ENCODE measurements at places on chromosomes 7 and 10. TPM values are rescaled to one million over a fixed set of nuclear protein-coding genes. Genes with fewer than 3 reads are reported as not detected.

DNA sequence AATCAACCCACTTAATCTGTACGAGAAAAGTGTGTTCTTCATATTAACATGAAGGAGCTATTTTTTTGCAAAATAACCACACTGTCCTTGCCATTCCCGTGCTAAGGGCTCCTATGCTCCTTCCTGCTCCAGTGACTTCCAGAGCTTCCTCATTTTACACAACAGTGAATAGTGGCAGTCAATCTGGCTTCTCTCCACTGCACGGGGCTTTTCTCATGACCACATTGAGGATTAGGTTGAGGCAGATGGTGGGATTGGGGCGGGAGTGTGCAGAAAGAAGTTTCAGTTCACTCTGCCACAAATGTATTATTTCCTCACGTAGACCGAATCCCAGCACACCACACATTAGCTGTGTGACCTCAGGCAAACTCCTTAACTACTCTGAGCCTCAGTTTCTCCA is 235.1 kb downstream of the ARHGAP12 start:
- no peak for DNase-seq
- no peak overlapping the region for H3K27ac ChIP-seq
- no peaks in the 10 kb centered on the region for H3K36me3 ChIP-seq

The SLC13A4 gene
- total RNA-seq, result not detected

DNA sequence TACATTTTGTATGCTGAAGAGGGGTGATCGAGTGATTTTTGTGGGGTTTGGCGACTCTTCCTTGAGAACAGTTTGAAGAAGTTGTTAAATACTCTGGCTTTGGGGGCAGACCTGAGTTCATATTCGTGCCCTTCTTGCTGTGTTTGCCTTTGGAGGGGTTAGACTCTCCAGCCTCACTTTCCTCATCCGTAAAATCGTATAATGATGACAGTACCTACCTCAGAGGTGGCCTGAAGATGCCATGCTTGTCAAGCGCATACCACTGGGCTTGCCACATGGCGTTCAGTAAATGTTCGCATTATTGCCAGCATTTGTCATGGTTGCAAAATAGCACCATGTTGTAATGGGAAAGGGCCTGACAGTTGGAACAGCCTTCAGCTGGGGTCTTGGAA is 1.3 kb downstream of the STK17A start:
- no peaks in the 10 kb centered on the region for H3K27me3 ChIP-seq
- peaks cover 10% of the 10 kb centered on the region for H3K4me1 ChIP-seq
- H3K4me3 ChIP-seq, result peak overlapping the region; percentile 66
- no peak for DNase-seq
- no peaks in the 10 kb centered on the region for H3K36me3 ChIP-seq

GRCh38 chr7:264541-265191 is 25.3 kb upstream of the FOXL3 start:
- no peak overlapping the region for H3K4me3 ChIP-seq
- DNase-seq, result no peak

Data from upper lobe of right lung (tissue), 1 donor.